ENCODE measurements at places on chromosomes 11 and 22.

DNA sequence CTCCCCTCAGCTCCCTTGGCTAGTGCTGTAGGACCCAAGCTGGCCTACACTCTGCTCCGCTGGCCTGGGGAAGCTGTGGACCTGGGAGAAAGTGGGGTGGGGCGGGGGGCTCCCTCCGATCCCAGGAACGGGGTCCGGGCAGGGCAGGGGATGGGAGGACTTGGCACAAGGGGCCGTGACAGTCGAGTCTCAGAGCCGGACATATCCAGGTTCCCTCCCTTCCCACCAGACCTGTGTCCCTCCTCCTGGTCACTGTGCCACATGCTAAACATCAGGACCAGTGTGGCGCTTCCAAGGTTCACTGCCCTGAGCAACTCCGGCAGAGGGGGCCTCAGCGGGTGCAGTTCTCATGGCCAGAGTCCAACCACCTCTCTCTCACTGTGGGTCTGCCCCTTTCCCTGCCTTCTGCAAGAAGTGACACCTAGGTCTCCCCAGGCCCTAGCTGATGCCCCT, 2.0 kb downstream of the DUSP8 start:
- DNase-seq: no peak

GRCh38 chr11:104254347-104254746, 90.4 kb upstream of the PDGFD start:
- DNase-seq: no peak

DNA sequence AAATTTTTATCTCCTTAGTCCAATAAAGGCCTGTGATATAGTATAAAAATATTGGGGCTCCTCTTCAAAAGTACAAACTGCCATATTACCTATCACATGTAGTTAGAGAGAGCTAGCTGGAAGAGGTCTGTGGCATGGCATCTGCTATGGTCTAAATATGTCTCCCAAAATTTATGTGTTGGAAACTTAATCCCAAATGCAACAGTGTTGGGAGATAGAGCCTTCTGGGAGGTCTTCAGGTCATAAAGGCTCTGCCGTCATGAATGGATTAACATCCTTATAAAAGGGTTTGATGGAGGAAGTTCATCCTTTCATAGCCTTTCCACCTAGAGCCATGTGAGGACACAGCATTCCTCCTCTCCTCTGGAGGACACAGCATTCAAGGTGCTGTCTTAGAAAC, 105.4 kb downstream of the RELT start:
- no peak for DNase-seq

- DNase-seq: no peak
Measured at GRCh38 chr22:29873943-29874342, 9.0 kb upstream of the MTMR3 start.

DNA sequence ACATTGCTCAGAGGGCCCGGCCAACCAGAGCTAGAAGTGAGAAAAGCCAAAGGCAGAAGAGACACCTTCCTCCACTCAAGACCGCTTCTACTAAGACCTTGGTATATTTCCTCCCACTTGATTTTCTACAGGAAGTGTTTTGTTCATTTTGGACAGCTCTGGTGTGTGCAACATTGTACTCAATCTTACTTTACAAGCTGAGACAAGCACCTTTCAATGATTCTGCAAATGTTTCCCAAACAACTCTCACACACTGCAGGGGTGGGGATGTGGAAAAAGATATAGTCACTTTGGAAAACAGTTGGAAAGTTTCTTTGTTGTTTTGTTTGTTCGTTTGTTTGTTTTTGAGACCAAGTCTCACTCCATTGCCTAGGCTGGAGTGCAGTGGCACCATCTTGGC, 15.7 kb downstream of the MYO18B start:
- DNase-seq: no peak

- DNase-seq: no peak
Measured at GRCh38 chr11:73295241-73295995, 12.7 kb upstream of the ARHGEF17 start.

DNA sequence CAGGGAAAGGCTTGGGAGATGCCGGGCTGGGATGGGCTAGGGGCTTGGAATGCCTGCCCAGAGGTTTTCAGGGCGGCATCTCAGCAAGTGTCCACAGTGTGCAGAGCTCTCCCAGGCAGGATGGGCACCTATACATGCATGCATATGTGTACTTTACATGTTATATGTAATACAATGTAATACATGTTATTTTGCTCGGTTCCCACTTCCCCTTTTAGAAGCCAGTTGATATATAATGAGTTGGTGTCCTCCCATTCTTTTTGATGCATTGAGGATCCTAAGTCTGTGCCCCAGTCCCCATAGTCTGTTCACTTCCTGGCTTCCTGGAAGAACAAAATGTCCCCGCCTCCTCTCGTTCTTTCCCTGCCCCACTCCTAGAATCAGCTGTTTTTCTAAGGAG, 20.1 kb upstream of the EIF3D start:
- DNase-seq: no peak

DNA sequence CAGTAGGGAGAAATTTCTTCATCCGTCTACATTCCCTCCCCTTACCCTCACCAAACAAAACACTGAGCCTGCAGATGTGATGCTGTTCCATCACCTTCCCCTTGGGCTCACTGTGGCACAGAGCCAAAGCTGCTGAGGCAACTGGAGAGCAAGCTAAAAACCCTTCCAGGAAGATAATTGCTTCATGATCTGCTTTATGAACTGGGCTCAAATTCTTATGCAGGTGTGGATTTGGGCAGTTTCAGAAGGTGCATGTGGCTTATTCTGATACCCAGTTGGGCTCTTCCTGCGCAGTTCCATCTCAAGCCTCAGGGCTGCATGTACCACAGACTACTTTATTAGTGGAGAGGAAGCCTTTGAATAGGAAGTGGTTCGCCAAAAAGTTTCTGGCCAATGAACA, 58.3 kb downstream of the AAMDC start:
- DNase-seq: no peak

GRCh38 chr11:1011320-1011698, 25.2 kb downstream of the MUC6 start:
- no peak for DNase-seq

- no peak for DNase-seq
Measured at GRCh38 chr22:43543522-43544288, 131.9 kb downstream of the MPPED1 start.

DNA sequence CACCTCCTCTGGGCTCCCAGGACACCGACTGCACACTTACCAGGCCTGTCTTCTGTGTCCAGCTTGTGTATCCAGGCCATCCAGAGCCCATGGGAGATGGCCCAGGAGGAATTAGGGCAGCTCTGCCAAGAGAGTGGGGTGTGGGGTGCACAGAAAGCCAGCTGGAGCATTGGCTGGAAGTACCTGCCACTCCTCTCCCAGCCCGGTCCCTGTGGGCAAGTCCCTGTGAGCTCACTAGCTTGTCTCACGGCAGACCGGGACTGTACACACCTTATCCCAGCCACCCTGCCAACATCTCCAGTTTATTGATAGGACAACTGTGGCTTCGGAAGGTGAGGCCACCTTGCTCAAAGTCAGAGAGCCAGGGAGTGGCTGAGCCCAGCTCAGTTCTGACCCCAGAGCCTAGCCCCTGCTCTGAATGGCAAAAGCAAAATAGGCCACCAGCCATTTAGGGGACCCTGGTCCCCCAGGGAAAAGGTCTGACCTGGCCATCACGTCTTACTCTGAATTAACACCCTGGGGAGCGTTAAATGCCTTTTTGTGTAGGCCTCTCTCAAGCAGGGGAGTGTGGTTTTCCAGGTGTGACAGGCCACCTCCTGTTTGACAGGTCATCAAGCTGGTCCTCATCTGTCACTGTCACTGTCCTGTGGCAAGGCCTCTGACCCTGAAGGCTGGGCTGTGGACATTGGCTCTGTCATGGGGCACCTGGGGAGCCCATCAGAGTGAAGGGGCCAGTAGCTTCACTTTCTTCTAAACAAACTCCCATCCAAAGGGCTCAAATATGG, 15.1 kb downstream of the UQCR10 start:
- DNase-seq: no peak

- DNase-seq: no peak
Measured at GRCh38 chr11:30344085-30344484, 21.2 kb downstream of the ARL14EP start.

GRCh38 chr22:27865496-27865895, 53.6 kb downstream of the PITPNB start:
- DNase-seq: no peak

GRCh38 chr11:44236296-44236695, 73.6 kb downstream of the ALX4 start:
- DNase-seq: no peak
